ENCODE measurements at places on chromosomes 2 and 18.

DNA sequence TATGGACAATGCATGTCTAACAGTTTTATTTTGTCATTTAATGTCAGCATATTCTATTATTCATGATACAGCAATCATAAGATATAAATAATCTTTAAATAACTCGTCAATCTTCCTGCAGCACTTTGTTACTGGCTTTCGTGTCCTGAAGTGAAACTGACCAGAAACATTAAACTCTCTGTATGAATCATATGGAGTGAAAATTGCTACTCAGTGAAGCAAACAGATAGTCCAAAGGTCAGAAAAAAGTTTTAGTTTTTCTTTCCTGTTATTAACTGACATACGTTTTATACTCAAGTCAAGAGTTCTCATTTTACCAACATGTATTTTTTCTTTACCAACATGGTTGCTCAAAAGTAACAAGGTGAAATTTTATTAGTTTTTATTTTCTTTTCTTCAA lies 106.8 kb upstream of the GALNT5 start:
- DNase-seq = no peak

- peak; percentile 2 for DNase-seq
Measured at GRCh38 chr18:57210107-57210715, 63.3 kb downstream of the BOD1L2 start.

GRCh38 chr2:101697124-101698013 lies at the start of gene MAP4K4:
Gene MAP4K4 (plus strand): TSS chr2:101697707. CDS start chr2:101698081, 374 bp downstream.
- DNase-seq = peak; percentile 92

GRCh38 chr2:14615121-14615520 lies 17.4 kb upstream of the LRATD1 start:
- DNase-seq = no peak

GRCh38 chr18:57806978-57807285 lies 3.8 kb upstream of the ATP8B1 start:
- no peak for DNase-seq

- DNase-seq = peak; percentile 42
Measured at GRCh38 chr2:73176205-73176880, 26.0 kb upstream of the NOTO start.

DNA sequence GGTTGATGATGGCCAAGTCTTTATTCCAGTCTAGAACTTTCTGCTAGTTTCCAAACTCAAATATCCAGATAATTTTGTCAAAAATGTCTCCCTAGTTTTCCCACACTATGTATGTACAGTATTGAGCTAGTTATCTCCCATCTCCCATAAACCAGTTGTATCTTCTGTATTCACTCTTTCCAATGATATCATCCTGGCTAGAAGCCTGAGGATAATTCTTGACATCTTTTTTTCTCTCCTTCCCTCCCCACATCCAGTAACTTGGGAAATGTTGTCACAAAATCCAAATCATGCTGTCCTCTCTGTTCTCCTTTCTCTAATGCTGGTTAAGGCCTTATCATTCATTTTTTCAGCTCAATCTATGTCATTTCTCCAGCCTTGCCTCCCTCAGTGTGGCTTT lies 553.8 kb upstream of the FANCL start:
- no peak for DNase-seq

GRCh38 chr2:30948130-30948529 lies 140.9 kb upstream of the CAPN13 start:
- no peak for DNase-seq

DNA sequence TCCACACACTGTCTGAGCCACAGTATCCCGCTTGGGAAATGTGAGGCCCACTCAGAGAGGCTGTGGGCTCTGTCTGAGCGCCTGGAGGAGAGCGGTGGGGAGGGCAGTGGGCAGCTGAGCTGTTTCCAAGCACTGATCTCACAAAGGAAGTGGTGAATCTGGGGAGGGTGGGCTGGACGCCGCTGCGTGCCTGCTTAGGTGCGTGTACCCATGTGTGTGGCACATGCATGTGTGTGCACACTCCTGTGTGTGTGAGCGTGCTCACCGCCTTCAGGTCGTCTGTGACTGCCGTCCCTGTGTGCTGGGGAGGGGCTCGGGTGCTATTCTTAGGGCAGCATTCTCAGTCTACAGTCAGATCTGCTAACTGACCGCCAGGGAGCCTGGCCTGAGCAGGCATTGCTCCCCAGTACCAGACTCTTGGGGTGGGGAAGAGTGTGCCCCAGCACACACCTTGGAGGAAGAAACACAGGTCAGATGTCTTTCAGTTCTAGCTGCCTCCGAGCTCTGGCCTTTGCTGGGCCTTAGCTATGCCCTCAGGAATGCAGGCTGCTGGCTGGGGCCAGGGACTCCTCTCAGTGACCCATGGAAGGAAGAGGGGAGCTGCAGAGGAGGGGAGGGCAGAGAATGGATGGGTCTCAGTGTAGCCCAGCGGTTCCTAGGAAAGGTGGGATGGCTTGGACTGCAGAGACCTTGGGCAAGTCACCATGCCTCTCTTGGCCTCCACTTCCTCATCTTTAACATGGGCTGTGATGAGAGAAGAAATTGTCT lies 31.4 kb downstream of the KCNIP3 start:
- DNase-seq = no peak

DNA sequence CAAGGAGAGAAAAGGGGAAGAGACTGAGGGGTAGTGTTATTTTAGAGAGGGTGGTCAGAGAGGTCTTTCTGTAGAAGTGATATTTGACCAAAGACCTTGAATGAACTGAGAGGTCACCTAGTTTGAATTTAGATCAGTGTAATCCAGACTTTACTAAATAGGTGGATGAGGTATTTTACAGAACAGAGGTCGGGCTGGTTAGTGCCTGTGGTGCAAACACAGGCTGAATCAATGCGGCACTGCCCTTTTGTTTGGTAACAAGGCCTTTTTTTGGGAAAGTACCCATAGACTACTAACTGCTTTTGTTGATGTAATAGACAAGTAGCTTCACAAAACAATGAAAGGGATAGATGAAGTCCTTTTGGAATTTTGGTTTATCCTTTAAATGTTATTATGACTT lies 15.9 kb downstream of the RAPGEF4 start:
- DNase-seq = no peak

DNA sequence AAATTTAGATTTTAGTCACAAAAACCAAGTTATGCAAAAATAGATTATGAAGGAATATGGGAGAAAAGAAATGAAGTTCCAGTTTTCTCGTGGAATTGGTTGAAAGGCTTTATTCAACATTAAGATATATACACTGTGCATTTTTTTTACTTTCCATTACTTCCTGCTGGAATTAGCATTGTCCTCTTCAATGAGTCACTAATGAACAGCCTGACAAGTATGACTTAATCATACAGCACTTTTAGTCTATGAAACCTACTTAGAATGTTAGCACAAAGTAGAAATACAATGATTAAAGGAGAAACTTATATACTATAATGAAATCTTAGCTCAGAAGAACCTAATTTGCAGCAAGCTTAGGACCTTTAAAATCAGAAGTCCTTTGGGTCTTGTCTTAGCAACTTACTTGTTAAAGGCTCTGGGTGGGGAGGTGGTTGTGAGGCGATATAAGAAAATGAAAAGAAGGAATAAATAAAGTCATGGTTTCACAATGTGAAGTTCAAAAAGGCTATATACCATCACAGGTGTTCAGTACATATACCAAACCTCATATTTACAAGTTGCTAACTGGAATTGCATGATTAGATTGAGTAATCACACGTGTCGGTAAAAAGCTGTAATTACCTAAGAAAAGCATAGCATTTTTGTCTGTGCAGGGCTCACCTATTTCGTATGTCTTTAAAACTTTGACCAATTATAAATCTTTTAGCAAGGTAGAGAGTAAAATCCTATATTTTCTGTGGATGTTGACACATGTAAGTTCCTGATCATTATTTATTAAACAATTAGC lies 236.8 kb downstream of the CAMKMT start:
- no peak for DNase-seq

DNA sequence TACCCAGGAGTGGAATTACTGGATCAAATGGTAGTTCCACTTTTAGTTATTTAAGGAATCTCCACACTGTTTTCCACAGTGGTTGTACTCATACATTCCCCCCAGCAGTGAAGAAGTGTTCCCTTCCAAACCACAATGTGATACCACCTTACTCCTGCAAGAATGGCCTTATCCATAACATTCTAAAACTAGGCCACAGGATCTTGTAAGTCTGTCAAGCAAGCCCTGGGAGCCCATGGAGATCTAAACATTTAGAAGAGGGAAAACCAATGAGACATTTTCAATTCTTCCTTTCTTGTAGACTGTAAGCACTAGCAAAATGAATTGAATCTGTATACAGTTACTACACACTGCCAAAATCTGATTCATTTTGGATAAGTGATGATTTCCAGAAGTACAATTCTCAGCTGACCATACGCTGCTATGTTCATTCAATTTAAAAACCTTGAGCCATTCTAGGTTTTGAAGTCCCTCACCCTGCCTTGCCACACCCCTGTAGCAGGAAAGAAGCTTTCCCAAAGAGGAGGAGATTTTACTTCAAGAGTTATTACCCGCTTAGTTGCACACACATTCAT lies 149.1 kb downstream of the SLC8A1 start:
- no peak for DNase-seq

DNA sequence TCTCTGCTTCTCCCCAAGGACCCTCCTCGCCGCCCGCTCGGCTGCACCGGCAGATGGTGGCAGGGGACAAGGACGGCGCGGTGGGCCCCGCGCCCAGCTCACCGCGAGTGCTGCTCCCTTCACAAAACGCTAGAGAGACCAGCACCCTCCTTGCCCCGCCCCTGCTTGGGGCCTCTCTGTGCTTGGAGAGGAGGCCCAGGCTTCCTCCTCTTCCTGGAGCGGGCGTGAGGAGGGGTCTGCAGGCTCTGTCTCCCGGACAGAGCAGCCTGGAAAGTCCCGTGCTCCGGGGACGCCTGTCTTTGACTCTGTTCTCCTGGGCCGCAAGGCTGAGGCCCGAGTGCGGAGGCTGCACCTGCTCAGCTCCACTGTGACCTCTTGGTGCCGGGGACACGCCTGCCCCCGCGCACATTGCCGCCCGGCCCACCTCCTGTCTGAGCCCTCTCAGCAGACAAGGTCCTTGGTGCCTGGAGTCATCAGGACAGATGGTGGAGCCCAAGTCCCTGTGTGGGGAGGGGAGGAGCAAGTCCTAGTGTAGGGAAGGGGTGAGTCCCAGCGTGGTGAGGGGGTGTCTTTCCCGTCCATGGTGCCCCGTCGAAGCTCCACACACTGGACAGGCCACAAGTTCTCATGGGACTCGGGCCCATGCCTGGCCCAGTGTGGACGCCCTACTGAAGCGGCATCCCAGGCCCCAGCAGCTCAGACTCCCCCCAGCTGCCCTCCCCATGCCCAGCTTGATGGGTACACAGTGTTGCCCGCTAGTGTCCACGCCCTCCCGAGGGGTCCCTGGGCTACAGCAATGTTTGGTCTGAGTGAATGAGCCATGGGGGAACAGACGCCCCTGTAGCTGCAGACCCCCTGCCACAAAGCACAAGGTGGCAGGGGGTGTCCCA lies 33.8 kb downstream of the RTP5 start:
- DNase-seq = no peak

DNA sequence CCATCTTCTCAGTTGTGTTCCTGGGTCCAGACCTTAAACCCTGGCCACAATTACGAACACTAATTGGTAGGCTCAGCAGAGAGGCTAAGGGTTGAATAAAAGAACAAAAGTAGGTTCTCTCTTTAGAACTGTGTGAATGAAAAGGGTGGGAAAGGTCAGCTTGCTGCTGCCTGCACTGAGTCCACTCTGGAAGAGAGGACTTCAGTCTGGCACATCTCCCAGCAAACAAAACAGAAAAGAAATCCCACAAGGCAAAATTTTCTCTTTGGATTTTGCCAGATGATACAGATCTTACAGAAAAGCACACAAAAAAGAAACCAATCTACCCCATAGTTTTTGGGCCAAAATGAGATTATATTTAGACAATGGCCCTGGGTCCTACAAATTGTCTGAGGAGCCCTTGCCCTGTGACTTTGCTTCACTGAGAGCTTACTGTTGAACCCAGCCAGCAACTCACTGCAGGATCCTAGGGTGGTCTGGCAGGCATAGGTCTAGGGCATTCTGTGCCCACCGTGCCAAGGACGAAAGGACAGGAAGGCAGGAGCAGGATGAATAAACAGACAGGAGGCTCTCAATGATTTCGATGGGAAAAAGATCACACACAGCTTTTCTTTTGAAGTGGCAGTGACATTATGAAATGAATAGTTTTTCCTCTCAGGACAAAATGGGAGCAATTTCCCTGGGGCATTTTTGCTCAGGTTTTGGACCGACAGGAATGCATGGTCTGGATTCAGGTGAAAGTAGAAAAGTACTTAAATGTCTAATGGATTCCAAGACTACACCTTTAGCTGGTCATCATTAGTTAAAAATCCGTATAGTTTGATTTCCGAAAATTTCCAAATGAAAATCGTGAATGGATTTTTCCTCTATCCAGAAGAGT lies 68.4 kb upstream of the STAM2 start:
- DNase-seq = no peak

GRCh38 chr18:23900994-23901393 lies 113.6 kb upstream of the TTC39C start:
- DNase-seq = no peak

DNA sequence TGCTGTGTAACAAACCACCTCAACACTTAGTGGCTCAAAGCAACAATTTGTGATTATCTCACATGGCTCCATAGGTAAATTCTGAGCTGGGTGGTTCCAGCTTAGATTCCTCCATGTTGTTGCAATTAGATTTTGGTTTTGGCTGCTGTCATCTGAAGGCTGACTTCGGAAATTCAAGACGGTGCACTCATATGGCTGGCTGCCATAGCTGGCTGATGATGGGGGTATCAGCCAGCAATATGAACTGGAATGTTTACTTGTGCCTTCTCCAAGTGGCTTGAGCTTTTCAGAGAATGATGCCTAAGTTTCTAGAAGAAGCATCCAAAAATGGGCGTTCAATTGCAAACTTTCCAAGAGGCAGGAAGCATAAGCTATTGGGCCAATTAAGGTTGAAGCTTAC lies 213.1 kb downstream of the GCA start:
- DNase-seq = no peak
